ENCODE measurements at places on chromosomes 13 and 19.
A peak's percentile ranks its signal among the peaks of the same experiment; 100 is the strongest.

DNA sequence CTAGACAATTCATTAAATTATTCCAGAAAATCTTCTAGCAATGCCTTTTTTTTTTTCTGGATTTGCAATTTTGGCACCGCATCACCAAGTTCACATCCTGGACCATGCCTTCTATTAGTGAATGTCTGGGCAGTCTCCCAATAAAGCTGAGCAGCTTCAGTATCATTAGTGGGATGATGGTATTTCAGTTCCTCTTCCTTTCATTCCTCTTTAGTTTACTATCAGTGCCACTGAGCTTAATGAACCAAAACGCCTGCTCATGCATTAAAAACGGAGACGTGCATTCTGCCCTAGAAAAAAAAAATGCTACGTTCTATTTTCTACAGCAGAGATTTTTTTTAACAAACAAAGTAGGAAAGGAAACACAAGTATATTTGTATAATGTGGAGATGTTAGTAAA, 343.0 kb downstream of the PCDH9 start:
- DNase-seq: no peak

DNA sequence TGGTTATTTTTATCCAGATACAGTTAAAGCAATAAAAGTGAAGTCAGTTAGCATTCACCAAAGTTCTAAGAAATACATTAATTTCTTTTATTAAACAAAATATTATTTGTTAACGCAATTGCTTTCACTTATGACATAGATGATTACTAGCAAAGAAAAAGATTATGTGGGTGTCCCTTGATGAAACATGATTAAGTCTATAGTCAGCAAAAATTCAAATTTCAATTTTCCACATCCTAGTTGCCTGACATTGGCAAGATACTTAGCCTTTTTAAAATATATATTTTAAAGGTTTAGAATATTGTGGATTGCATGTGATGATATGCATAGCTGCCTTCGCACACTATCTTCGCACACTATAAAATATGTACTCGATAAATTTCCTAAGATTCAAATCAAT, 1780.5 kb upstream of the MIR17HG start:
- no peak for DNase-seq

DNA sequence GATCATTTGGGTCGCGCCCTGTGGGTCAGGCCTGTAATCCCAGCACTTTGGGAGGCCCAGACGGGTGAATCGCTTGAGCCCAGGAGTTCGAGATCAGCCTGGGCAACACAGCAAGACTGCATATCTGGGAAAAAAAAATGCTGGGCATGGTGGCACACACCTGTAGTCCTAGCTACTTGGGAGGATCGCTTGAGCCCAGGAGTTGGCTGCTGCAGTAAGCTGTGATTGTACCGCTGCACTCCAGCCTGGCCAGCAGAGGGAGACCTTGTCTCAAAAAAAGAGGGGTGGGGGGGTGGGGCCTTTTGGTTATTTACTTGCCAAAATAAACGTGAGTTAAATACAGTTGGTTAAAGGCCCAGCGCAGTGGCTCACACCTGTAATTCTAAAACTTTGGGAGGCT, 9.8 kb upstream of the ZNF544 start:
- no peak for DNase-seq

DNA sequence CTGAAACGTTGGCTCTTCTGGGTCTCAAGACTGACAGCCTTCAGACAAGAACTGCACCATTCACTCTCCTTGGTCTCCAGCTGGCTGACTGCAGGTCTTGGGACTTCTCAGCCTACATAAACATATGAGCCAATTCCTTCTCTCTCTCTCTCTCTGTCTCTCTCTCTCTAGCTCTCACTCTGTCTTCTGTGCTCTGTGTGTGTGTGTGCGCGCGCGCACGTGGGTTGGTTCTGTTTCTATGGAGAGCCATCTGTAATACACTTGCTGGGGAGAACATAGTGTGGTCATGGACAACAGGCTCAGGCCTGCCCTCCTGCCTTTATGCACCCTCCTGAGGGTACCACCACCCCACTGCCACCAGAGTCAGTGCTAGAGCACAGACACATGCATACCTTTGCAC, 13.7 kb upstream of the SERPINE3 start:
- no peak for DNase-seq

DNA sequence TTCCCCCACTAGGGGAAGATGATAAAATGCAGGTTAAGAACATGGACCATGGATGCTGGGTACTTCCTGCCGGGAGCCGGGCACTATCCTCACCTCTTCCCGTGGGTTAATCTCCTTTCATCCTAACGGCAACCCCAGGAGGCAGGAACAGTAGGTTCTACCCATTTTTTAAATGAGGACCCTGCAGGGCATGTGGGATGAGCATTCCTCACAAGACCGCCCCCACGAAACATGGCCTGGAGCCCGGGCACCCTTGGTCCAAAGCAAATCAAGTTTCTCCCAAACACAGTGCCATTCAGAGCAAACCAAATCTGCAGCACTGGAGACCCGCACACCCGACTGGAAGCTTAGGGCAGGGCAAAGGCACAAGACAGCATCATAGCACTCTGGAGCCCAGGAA, 35.4 kb downstream of the COL4A2 start:
- DNase-seq: no peak

DNA sequence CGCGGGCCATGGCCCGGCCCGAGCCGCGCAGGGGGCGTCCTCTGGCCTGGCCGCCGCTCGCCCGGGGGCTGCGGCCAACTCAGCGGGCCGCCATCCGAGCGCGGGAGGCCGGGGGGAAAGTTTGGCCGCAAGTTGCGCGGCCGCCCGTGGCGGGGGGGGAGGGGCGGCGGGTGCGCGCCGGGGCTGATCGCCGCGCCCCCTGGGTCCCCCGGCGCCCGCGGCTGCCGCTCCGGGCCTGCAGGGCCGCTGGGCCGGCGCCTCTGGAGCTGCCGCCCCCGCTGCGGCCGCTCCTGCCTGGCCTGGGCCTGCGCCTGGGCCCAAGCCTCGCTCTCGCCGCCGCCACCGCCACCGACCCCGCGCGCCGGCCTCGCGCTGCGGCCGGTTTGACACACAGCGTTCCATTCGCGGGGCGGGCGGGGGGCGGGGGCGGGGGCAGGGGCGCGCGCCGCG, at the start of gene NR2F6:
Gene NR2F6 (minus strand): TSS at position 385 of the 450 bp plus-strand sequence. CDS start 699 bp downstream, outside the sequence.
- peak; percentile 44 for DNase-seq

DNA sequence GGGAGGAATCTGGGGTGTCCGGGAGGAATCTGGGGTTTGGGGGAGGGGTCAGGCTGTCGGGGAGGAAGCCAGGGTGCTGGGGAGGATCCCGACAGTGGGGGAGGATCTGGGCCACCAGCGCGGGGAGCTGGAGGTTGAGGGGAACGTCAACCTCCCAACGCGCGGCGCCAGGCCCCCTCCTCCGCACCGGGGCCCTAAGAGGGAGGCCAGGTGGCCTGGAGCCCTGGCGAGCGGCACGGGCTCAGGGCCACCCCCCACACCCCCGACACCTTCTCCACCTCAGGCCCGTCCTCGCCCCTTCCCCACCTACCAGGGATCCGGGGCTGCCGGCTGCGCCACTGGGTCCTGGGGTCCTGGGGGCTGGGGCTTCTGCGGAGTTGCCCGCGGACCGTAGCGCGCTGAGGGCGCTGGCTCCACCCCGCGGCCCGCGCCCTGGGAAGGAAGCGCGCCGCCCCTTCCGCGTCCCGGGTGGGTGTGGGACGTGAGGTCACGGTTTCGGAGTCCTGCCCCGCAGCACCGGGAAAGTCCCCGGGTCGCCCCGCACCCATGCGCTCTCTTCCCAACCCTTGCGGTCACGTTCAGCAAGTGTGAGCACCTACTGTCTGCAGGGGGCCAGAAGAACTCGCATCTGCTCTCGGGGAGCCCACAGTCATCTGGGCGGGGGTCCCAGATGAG, at the start of gene TICAM1:
Gene TICAM1 (minus strand): TSS at position 409 of the 675 bp plus-strand sequence. CDS start 13,335 bp downstream, outside the sequence.
- DNase-seq: peak; percentile 85

GRCh38 chr13:29936956-29937355, 86.5 kb upstream of the UBL3 start:
- DNase-seq: no peak

GRCh38 chr19:10762656-10763055, 44.8 kb downstream of the DNM2 start:
- peak; percentile 43 for DNase-seq

GRCh38 chr19:39405261-39405957, 1.2 kb upstream of the ZFP36 start:
- DNase-seq: no peak

GRCh38 chr13:33927315-33927714, 109.4 kb downstream of the RFC3 start:
- DNase-seq: no peak

- DNase-seq: peak; percentile 89
Measured at GRCh38 chr19:15432629-15433518, 14.1 kb upstream of the AKAP8L start.

GRCh38 chr19:810883-811489, 10.8 kb downstream of the PLPPR3 start:
- no peak for DNase-seq

DNA sequence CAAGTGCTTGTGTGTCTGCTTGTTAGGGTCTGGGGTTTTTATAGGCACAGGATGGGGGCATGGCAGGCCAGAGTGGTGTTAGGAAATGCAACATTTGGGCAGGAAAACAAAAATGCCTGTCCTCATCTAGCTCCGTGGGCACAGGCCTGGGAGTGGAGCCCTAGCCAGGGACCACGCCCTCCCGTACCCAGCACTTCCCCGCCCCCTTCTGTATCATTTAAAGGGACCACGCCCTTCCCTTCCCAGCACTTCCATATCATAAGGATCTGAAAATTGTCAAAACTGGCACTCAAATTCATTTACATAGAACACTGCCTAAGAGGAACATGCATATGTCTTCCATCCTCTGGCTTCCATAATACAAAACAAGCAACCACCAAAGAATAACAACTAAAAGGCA, 185.8 kb downstream of the B3GLCT start:
- no peak for DNase-seq

DNA sequence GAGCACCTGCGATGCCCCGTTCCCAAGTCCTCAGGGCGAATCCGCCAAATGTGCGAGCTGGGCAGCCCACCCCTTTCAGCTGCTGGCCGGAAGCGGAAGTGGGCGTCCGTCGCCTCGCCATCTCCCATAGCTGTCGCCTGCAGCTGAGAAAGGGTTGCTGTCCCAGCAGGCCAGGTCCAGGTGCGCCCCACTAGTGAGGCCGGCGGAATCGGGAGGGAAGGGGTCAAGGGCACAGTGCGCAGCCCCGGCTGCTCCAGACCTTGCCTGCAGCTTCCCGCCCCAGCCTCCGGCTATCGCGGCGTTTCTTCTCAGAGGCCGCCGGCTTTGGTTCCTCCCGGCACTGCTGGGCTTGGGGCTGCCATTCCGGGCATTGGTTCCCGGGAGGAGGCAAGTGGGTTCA, at the start of gene ZNF177:
Gene ZNF177 (plus strand): TSS at position 109 of the 400 bp plus-strand sequence. CDS start 15,299 bp downstream, outside the sequence.
- DNase-seq: no peak

GRCh38 chr13:110650436-110650835, 35.1 kb downstream of the NAXD start:
- no peak for DNase-seq

DNA sequence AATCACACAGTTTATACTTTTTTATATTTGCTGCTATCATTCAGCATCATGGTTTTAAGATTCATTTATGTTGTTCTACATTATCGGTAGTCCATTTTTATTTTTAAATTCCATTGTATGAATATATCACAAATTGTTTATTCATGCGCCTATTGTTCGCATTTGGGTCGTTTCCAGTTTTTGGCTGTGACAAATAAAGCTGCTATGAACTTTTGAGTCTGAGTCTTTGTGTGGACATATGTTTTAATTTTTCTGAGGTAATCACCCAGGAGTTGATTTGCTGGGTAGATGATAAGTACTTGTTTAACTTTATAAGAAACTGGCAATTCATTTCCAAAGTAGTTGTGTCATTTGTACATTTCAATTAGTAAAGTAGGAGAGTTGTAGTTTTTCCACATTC, 74.2 kb upstream of the CSNK1A1L start:
- no peak for DNase-seq

- DNase-seq: no peak
Measured at GRCh38 chr13:50580684-50581305, 262.7 kb downstream of the DLEU7 start.

DNA sequence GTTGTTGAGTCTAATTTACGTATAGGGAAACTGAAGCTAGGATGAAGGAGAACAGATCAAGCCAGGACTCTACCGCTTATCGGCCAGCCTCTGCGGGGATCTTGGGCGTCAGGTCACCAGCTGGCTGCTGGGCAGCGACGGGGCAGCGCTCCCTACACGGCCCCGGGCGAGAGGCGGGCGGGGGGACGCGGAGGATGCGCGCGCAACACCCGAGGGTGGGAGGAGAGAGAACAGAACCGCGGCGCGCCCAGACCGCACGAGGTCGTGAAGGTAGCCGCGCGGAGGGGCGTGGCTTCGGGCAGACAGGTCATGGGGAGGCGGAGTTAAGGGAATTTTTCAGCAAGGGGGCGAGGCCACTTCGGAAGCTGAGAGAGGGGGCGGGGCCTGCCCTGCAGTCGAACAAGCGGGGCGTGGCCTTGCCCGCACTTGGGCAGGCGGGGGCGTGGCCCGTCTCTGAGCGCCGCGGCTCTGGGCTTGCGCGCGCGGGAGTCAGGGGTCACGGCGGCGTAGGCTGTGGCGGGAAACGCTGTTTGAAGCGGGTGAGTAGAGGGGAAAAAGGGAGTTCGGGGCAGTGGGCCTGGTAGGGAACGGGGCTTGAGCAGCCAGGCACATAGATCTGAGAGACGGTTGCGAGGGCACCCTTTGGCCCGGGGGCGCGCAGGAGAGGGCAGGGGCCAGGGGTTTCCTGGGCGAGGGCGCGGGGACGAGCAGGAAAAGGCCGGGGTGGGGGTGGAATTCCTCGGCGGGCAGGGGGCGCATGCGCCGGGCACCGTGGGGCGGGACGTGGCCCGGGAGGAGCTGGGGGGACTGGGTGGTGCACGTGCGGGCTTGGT, at the start of gene POLD1:
Gene POLD1 (plus strand): TSS at position 496 of the 833 bp plus-strand sequence. CDS start 14,505 bp downstream, outside the sequence.
- DNase-seq: peak; percentile 98

- DNase-seq: no peak
Measured at GRCh38 chr19:58274771-58275201, 4.0 kb upstream of the ZNF8 start.

DNA sequence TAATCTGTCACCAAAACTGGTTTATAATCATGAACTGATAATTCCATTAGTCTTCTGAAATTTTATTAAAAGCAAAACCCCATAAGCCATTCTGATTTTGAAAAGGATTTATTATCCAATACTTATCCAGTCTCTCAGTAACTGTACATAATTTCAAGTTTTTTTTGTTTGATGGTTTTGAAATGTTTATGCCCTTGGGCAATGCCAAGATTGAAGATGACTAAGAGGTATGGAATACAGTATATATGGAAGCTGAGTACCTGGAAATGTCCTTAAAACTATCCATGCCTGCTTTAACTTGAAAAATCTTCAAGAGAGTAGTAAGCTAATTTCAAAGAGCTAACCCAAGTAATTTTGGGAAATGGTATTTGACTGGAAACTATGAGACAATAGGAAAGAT, 1.8 kb upstream of the NEK5 start:
- no peak for DNase-seq

GRCh38 chr13:76790526-76790925, 95.7 kb downstream of the KCTD12 start:
- DNase-seq: no peak

GRCh38 chr19:18603255-18603957, 3.2 kb downstream of the CRLF1 start:
- no peak for DNase-seq

- DNase-seq: no peak
Measured at GRCh38 chr19:2988568-2988967, 11.2 kb downstream of the TLE6 start.

- no peak for DNase-seq
Measured at GRCh38 chr13:101511766-101512165, 59.3 kb downstream of the ITGBL1 start.

Measured in T-cell (primary cell).